Activated naive CD4-positive, alpha-beta T cell treated with anti-CD3 and anti-CD28 coated beads, Interleukin-2, amount 50 U/mL, for 72 hours (primary cell): ENCODE measurements at places on chromosomes 7 and 10.

GRCh38 chr7:157737151-157738065 is 400.6 kb downstream of the DNAJB6 start:
- DNase-seq, result no peak

GRCh38 chr7:30681815-30682211 is 443 bp downstream of the CRHR2 start:
- no peak for DNase-seq

GRCh38 chr7:37920849-37921805 is 687 bp downstream of the EPDR1 start:
- DNase-seq, result peak; percentile 19

DNA sequence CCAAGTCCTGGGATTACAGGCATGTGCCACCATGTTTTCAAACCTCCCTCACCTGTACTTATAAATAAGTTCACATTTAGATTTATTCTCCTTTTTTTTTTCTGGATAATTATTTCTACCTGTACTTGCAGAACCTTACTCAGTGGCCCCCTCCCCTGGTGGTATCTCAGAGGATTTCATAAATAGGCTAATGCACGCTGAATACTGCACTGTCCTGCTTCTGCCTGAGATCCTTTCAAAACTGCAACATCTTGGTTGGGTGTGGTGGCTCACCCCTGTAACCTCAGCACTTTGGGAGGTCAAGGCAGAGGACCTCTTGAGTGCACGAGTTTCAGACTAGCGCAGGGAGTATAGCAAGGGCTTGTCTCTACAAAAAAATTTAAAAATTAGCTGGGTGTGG is 4.6 kb upstream of the BLVRA start:
- DNase-seq, result no peak

DNA sequence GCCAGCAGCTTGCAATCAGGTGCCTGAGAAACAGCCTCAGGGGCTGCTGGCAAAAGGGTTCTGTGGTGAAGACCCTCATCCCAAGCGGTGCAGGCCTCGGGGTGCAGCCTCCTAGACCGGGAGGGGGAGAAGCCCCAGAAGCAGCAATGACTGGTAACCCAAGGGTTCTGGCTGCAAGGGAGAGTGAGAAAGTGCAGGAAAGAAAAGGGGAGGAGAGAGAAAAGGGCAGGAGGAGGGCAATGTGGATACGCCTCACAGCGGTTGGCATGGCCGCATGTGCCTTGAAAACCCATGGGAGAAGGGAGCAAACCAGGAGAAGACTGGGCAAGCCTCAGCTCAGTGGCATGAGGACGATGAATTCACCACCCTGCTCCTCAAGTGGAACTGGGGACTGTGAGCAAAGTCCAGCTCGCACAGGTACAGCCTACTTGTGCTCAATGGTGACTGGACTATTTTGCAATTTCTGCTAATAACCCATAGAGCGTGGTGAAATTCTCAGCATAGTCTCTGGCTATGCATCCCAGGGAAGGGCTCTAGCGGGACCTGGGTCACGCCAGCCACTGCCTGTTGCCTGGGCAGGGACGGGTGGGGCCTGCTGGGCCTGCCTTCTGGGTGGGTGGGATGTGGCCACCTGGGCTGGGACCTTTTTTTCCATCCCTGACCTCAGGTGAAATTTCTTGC is 6.2 kb downstream of the CLRN3 start:
- no peak for DNase-seq

- DNase-seq, result no peak
Observed at GRCh38 chr10:61471491-61471890, 18.3 kb upstream of the TMEM26 start.

DNA sequence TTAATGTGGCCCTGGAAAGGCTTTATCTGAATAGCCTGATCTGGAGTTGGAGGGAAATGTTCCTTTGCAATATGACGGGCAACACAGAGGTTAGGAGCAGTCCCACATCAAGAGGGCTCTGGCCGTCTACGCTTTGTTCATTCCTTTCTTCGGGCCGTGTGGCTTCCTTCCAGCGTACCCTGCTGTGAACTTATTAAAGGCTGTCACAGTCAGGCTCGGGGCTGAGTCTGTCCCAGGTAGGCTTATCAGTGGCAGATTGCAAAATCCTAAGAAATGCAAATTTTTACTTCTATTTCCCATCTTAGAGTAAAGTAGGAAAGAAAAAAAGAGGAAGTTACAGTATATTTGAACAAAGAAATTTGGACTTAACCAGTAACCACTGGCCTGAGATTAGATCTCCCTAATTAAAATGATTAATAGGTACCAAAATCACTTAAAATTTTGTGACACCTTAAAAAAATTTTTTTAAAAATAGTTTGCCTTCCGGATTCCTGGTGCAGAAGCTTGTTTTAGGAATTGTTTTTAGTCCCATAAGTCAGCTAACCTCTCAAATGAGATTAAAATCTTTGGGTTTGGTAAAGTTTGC is 453.1 kb upstream of the MKI67 start:
- no peak for DNase-seq

GRCh38 chr7:15922002-15922401 is 235.5 kb upstream of the MEOX2 start:
- no peak for DNase-seq

DNA sequence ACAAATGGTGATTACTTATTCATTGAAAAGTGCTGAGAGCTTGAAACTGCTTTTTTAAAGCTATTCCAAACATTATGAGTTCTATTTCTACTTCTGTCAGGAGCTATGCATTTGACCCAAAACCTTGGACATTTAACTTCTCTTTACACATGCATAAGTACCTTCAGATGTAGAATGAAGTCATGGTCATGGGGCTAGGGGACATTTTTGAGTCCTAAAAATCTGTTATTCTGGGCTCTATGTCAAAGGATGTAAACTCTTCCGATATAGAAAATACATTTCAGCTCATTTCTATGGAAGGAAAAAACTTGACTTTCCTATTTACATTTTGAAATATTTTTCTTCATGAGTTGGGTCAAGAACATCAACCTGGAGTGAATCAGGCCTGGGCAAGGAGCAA is 179.5 kb upstream of the CXCL12 start:
- no peak for DNase-seq

DNA sequence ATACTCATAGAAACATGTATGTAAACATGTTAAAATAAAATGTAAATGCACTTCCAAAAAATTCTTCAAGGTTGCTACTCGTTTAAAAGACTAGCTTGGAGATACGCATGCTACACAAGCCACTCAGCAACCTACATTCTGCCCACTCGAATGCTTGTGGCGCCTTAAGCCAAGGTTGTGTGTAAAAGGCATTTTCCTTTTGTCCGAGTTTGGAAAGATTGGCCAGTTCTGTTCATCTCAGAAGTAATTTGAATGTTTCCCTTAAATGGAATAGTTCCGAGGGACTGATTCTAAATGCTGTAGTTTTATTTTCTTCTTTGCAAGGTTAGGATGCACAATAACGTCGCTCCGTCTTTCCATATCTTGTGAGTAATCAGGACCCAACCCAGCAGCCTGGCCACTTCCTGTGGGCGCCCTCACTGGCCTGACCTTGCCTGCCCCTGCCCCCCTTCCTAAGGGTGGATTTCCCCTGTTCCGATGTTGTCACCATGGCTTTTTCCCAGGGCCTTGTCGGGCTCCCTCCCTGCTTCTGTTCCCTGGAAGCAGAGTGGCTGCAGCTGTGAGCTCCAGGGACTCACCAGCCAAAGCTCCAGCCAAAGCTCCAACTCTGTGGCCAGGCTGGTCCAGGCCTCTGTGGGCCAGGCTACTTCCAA is 70.6 kb downstream of the PTPRE start:
- no peak for DNase-seq

DNA sequence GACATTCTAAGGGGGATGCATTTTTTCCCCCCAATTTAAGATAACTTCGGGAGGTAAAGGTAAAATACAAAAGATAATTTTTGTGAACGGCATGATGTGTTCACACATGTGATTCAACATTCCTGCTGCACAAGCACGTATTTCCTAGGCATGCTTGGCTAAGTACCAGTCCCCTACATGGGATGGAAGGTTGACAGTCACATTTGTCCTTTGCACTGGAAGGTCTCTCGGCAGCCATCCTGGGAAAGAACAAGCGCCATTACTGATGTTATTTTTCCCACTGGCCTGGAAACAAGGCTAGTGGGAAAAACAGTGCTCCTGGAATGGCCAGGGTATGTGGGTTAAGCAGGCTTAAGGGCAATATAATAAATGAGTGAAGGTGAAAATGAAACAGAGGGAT is 276.2 kb upstream of the AOAH start:
- DNase-seq, result no peak

DNA sequence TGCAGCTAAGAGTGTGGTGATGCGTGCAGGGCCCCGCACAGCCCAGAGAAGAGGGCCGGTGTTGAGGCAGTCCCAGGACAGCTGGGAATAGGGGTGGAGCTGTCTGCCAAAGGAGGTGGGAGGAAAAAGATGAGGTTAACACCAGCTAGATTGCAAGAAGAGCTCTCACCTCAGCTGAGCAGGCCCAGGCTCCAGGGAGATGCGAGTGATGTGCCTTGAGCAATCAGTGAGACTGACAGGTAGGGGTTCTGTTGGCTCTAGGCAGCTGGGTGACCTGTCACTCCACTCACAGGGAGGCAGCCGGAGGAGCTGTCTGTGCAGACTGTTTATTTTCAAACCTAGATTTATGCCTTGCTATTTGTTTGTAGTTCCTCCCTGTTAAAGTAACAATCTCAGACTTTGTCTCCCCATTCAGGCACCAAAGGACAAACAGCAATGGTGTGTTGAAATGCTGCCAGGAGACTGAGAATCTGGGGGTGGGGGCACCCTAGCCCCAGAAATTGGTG is 205.1 kb upstream of the CXCL12 start:
- no peak for DNase-seq

DNA sequence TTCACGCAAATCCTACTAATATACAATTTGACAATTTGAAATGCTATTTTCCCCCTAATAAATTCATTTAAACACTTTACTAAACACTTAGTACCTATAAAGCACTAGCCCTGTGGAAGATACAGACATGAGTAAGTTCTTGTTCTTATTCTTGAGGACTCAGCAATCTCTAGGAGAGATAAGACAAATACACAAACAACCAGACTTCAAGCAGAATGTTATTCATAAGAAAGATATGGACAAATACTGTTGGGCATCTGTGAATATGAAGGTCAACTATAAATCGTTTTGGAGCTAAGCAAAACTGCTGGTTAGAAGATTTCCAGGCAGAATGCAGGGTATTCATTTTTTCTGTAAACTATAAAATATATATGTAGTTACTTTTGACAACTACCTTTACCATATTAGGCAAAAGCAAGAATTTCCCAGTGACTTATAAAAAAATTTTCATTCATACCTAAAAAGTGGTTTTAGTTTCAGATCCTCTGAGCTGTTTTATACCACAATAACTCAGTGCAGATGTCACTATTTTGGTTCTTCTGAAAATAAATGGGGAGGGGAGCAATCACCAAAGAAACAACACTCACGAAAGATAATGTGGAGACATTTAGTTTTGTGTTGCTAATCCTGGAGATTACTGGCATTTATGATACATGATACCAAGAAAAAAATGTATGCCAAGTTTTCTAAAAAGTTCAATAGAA is 3.8 kb downstream of the VPS41 start:
- no peak for DNase-seq

DNA sequence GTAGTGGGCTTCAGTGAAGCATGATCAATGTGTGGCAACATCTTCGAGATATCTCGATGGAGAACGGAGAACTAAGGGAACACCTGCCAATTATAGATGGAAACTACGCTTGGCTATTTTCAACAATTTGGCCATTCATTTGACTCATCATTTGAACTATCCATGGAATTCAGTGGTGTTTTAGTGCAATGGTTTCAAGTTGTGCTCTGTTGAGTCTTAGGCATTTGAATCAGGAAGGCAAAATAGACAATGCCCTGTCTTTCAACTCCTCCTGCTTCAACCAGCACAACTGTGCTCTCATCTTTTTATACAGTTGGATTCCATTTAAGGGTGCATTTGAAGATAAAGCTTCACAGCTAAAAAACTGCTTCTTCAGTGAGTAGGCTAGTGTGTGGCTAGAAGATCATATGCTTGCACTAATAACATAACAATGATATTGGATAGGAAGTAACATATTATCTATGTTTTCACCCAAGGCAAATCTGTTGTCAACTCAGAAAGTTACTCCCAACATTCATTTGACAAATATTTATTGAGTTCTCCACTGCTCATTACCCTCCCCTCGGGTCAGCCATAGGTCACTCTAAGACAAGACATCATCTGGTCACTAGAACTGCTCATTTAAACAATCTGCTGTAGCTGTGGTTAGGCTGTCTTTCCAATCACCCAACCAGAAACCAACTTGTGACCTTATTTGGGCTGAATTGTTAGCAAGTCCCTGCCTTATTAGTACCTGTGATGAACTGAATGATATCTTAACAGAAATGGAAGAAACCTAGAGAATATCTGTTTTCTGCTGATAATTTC is 314.1 kb upstream of the SP4 start:
- no peak for DNase-seq

GRCh38 chr7:156074084-156074483 is 261.8 kb upstream of the SHH start:
- DNase-seq, result no peak

GRCh38 chr7:71982851-71983250 is 429.3 kb downstream of the CALN1 start:
- no peak for DNase-seq

DNA sequence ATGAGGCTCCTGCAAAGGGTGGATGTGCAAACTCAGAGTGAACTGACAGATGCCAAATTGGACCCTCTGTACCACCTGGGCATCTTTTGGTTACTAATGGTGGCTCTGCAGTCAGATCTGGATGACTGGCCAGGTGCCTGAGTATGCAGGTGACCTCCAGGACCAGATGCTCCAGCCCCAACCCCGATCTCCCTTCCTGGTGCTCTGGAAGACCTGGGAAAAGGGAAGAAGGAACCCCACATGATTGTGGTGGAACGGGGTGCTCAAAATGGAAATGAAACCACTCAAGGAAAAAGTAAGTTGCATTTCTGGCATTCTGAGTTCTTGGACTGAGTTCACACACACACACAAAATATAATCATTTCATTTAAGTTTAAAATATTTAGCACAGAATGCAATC is 9.8 kb upstream of the AEBP1 start:
- no peak for DNase-seq

- no peak for DNase-seq
Observed at GRCh38 chr10:124972637-124973036, 30.7 kb downstream of the ZRANB1 start.

GRCh38 chr7:133940368-133940767 is 186.8 kb upstream of the LRGUK start:
- DNase-seq, result no peak

GRCh38 chr10:123889821-123890220 is 1.8 kb downstream of the CPXM2 start:
- DNase-seq, result no peak

- no peak for DNase-seq
Observed at GRCh38 chr10:62860946-62861345, 44.8 kb upstream of the EGR2 start.

- no peak for DNase-seq
Observed at GRCh38 chr10:29600821-29601220, 34.0 kb downstream of the SVIL start.

GRCh38 chr7:6256677-6257535 is 15.5 kb downstream of the CYTH3 start:
- DNase-seq, result peak; percentile 55

GRCh38 chr7:90387470-90388240 is 15.6 kb upstream of the CLDN12 start:
- no peak for DNase-seq
